ENCODE measurements at places on chromosomes 16 and 17.

DNA sequence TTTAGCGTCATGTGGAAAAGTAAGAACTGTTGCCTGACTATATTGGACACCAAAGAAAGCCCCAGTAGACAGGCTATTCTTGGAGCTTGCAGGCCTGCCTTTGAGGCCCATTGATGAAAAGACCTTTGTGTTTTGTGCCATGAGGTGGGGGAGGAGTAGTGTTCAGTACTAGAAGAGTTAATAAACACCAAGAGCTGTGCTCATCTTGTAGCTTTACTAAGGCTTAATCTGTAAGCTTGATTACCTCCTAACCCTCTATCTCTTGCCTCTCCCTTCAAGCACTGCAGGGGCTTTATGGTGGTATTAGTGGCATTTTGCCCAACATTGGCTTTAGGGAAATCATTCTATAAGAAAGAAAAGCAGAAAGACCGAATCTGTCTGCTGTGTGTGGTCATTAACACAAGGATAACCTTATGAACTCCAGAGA is 220.2 kb upstream of the TBX2 start:
- DNase-seq: no peak

DNA sequence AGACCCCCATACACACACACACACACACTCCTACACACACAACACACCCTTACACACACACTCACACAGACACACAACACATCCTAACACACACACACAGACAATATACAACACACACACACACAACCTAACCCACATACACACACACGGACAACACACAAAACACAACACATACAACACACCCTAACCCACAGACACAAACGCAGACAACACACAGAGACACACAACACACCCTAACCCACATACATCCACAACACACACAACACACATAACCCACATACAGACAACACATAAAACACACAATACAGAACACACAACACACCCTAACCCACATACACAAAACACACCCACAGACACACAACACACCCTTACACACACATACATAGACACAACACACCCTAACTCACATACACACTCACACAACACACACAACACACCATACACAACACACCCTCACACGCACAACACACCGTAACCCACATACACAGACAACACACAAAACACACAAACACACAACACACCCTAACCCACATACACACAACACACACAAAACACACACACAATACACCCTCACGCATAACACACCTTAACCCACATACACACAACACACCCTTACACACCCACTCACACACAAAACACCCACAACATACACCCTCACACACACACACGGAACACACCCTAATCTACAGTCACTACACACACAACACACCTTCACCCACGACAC is 4.4 kb downstream of the ASGR1 start:
- DNase-seq: no peak

GRCh38 chr17:35295686-35296085 is 52.8 kb downstream of the SLFN5 start:
- no peak for DNase-seq

DNA sequence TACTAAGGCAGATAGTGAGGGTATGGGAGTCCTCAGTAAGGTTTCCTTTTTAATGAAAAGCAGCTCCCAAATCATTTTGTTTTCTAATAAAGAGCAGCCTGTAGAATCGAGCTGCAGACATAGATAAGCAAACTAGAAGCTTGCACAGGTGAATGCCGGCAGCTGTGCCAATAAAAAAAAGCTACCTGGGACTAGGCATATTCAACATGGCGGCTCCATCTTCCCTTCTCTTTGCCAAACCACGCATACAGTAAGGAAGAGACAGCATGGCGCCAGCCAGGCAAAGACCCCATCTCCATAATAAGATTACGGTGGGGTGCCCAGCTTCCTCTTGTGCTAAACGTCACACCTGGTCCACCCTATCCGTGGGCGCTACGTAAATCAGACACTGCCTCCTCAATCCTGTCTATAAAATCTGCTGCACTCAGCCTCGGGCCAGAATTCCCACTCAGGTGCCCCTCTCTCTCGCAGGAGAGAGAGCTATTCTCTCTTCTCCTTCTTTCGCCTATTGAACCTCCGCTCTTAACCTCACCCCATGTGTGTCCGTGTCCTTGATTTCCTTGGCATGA is 92.7 kb upstream of the FA2H start:
- DNase-seq: no peak

GRCh38 chr16:72927199-72928089 is 120.5 kb downstream of the ZFHX3 start:
- DNase-seq: no peak

Data from activated CD4-positive, alpha-beta T cell treated with anti-CD3 and anti-CD28 coated beads, Interleukin-2, amount 50 U/mL, for 24 hours (primary cell).